ENCODE measurements at places on chromosomes 11 and 22.

- DNase-seq, result no peak
These were observed 43.6 kb downstream of the LRRC32 start for GRCh38 chr11:76626921-76627401.

GRCh38 chr22:19868773-19869471, 14.2 kb upstream of the GNB1L start:
- no peak for DNase-seq

DNA sequence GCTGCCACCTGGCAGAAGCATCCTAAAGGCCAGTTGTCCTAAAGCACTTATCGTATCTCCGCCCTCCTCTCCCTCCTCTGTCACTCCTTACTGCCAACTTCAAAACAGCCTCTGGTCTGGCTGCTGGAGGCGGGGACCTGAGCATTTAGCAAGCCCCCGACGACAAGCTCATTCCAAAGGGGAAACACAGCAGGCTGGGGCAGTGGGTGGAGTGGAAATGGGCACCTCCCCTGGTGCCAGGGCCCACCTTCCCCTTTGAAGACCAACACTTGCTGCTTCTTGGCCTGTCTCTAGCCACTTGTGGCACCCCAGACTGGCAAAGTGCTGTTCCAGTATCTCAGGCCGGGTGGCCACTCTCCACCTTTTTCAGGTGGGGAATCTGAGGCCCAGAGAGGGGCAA, 3.6 kb downstream of the MAP3K11 start:
- DNase-seq, result no peak

DNA sequence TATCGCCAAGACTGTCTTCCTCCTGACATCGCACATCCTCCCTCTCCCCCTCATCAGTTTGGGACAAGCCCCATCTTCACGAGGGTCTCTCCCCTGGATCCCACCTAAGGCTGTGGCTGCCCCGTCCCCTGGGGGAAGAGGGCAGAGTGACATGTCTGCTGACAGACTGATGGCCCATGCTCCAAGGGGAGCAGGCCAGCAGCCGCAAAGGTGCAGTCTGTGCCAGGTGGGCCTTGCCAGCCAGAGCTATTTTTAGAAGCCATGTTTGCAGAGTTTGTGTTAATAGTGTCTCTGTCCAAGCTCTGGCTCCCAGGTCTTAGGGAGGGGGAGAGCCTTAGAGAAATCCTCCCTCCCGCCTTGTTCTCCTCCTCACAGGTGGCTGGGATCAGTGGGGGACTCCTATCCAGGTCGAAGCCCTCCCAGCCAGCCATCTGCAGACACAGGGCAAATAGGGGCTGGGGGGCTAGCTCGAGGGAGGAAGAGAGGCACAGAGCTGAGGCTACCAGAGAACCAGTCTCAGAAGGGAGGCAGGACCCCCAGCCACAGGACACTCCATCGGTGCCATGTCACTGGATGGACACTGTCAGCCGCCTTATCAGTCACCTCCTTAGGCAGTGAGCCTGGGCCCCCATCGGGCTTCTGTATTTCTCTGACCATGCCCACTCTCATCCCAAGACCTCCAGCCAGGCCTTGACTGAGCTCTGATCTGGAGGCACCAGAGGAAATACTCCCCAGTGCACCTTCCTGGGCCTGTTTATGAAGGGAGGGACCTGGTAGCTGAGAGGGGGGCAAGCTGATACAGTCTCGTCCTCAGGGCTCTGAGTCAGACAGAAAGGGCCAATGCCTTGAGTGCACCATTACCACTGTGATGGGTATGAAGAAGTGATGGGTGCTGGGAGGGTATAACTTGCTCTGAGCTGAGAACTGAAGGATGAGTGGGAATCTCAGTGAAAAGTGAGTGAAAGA, 49.3 kb downstream of the CHRDL2 start:
- no peak for DNase-seq

DNA sequence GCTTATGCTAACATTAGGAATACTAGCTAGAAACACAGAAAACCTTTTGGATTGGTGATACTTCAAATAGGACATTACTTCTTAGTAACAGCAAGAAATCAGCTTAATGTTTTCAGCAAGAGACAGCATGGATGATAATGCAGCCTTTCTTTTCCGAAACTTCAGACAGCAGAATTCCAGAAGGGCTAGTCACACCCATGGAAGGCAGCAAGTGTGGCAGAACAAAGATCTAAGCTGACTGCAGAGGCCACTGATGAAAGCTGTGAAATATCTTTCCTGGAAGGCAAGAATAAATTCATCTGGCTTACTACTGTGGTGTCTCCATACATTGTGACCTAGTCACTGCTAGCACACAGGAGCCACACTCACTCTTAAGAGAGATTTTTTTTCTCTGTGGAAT, 100.3 kb downstream of the CCDC83 start:
- peak; percentile 68 for DNase-seq

GRCh38 chr11:19403196-19403895, 162.6 kb upstream of the E2F8 start:
- no peak for DNase-seq

- no peak for DNase-seq
These were observed 360.2 kb downstream of the KCNA4 start for GRCh38 chr11:29656597-29656996.

DNA sequence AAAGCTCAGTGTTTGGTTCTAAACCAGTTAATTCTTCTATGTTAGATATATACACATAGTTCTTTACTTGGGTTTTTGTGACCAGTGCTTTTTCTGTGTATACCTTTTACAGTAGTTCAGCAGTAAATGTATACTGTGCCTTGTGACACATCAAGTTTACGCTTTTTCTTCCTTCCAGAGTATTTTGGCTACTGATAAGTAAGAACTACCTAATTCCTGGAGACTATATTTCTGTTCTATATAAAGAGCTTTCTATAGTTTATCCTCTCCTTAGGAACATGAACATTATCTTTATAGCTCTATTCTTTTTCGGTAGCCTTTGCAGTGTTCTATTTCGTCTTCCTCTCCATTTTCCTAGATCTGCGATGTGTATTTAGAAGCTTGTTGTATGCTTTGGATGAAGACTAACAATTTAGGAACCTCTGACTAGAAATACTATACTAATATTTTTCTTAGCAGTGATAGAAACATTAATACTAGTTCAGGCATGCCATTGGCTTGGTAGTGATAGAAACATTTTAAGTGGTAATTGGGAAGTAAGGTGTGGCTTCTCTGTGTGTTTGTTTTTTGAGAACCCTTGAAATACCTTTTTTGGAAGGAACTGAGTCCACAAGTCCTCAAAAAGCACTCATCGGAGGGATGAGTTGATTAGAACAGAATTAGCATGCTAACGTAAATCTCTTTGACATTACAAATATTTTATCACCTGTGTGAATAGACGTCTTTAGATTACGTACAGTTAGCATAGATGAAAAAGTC, 74.6 kb downstream of the ARHGEF12 start:
- no peak for DNase-seq
